ENCODE measurements at places on chromosomes 5 and 9.

DNA sequence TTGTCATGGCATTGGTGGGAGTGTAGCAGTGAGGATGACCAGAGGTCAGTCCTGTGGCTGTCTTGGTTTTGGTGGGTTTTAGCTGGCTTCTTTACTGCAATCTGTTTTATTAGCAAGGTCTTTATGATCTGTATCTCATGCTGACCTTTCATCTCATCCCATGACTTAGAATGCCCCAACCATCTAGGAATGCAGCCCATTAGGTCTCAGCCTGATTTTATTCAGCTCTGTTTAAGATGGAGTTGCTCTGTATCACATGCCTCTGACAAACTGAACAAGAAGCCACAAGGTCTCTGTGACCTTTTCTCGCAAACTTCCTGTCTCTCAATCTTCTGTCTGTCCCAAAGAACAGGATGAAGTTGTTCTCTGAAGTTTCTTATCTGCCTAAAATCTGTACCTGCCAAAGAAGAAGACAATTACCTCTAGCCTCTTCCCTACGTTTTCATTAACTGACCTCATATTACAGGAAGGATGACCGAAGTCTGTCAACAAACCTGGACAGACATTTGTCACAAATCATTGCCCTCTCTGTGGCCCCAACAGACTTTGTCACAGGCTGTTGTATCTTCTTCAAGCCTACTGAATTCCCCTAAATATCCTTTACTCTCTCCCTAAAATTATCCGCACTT is 284.2 kb upstream of the SEMA6A start:
- no peak for DNase-seq

DNA sequence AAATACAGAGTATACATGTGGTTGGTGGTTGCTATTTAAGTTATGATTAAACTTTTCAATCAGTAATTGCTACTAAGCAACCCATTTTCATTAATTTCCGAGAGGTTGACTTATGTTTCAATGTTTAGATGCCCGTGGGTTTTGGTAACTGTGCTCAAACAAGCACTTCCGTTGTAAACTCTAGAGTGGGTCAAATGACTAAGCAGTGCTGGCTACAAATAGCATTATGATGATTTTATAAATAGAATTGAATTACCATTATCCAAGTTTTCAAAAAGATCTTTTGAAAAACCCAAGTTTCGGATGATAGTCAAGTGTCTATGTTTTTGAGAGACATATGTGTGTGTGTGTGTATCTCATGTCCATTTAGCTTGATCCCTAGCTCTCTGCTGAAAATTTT is 2369.4 kb upstream of the ACO1 start:
- no peak for DNase-seq

DNA sequence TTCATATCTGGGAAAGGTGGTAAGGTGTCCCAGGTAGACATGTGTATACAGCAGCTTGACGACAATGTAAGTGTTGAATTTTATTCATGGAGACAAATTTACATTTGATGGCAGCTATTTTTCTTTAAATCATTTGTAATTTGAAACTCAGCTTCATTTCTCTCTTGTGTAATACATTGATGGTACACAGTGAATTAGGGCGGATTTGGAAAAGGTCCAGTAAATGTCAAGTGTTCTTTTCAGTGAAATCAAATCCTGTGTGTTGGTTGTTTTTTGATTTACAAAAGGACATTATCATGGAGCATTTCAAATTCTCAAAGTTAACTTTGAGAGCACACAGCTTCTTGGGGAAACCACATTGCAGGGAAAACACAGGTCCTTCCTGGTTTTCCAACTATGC is 30.0 kb upstream of the PCSK1 start:
- DNase-seq: no peak

- DNase-seq: peak; percentile 86
Measured at GRCh38 chr9:93098236-93098946, 2.4 kb downstream of the CARD19 start.

DNA sequence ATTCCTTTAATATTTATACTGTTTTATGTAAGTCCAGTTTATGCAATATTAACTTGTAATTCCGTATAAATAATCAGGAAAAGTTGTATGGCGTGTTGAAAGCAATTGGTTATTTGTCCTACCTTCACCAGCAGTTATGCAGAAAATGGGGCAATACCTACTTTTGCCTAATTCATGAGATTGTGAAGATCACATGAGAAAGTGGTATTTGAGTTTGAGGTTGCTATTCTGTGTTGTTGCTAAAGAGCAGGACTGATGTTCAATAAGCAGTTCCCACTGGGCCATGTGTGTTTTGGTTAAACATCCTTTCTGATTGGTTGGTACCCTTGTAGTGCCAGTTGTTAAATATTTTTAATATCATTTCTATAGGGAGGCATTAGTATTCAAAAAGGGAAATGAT is 3.2 kb downstream of the TGFBR1 start:
- no peak for DNase-seq

DNA sequence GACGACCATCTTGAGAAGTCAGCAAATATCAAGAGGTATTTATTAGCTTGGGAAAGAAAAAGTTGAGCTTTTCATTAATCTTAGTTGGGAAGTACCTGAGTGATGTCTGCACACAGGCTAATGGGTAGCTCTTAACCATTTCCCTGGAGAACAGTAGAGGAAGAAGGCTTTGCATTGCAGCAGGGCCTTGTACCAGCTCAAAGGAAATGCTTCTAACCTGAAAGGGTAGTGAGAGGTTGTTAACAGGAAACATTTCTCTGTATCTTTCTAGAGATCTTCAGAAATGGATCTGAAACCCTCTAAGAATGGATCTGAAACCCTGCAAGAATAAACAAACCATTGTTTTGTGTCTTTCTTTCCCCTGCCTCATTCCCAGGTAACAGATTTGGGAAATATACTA is 393.3 kb downstream of the PLK2 start:
- DNase-seq: no peak

DNA sequence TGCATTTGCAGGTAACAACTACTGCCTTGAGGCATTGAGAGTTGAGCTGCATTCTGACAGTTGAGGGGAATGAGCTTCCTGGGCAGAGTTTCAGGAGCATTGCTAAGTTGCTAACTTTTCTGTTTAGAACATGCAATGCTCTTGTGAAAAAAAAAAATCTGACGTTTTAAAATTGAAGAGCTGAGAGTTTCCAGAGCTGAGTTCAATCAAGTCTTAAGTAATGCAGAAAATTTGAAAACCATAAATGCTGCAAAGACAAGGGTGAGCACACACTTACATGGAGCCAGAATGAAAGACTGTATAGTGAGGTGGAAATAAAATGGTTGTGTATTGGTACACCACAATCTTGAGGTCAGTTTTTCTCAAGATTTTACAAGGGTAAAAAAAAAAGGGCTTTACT is 166.0 kb downstream of the GABRB2 start:
- no peak for DNase-seq

- DNase-seq: no peak
Measured at GRCh38 chr5:107119656-107120055, 551.1 kb downstream of the EFNA5 start.

DNA sequence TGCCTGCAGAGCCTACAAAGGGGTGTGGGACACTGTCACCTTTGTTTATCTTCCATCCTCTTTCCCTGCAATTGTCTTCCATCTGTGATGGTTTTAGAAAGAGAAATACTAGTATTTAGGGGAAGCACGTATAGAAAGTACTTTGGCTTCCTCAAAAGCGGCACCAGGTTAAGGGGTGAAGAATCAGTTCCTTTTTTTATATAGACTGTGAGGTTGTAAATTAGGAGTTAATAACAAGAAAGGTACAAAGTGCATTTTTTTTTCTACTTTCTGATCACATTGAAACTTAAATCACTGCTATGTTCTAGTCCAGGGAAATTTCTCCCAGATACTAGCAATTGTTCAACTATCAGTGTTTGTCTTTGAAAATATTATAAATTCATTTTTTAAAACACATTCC is 219.3 kb downstream of the CEMIP2 start:
- DNase-seq: no peak

DNA sequence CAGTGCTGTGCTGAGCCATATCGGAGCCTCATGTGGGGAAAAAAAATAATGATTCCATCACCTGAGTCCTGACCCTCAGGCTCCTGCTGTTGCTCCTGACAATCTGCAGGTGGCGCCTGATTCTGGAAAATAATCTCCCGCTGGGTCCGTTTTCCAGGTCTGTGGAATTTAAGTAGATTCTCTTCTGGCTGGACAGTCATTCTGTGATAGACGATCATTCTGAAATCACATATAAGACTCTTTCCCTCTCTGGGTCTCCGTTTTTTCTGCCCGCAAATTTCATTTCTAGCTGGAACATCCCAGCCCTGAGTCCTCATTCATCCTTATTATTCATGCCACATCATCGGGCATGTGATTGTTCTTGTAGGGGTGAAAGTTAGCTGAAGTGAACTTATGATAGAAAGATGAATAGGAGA is 22.1 kb upstream of the STXBP1 start:
- no peak for DNase-seq

- DNase-seq: no peak
Measured at GRCh38 chr5:83917261-83917908, 196.7 kb upstream of the HAPLN1 start.

GRCh38 chr9:133619791-133620190 is 10.6 kb upstream of the FAM163B start:
- peak; percentile 5 for DNase-seq

DNA sequence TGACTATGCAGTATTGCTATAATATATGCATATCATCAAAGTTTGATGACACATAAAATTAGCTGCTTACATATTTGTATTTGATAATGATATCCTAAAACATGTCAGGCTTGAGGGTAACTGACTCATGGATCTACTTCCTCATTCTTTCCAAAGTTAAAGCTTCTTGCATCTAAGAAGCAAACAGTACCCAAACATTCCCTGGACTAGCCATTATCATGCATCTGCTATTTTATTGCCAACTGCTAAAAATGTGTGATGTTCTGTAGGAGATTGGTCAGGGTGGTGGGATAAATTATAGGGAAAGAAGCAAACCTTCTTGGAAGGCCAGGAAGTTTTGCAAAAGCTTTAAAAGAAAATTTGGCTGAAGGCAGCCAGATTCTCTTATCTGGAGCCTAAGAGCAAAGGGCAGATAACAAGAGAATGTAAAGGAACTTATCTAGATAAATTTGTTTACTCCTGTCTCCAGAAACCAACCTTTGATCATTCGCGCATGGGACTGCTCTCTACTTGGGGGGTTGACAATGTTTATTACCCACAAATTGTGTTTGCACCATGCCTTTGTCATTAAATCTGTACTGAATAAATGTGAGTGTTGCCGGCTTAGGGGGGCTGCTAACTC is 604.1 kb upstream of the TLE4 start:
- DNase-seq: no peak

DNA sequence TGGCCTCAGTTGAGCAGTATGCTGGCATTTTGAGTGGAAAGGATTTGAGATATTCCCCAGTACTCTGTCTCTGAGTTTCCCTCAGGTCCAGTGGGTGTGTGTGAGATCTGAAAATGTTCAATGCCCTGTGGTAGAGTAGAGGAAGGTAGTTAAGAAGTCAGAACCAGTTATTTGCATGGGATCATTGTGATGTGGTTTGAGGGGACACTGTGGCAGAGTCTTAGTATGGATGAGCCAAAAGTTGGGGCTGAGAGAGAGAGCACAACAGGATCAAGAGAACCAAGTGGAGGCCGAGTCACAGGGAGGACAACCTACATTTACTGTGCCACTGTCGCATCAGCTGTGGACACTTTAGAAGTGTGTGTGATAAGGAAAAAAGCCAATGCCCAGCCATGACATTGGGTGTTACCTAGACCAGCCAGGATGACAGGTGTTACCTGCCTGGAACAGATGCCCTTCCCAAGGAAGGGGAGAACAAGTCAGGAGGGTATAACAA is 128.9 kb upstream of the IL12B start:
- no peak for DNase-seq

- DNase-seq: no peak
Measured at GRCh38 chr5:112546946-112547592, 128.0 kb upstream of the EPB41L4A start.

DNA sequence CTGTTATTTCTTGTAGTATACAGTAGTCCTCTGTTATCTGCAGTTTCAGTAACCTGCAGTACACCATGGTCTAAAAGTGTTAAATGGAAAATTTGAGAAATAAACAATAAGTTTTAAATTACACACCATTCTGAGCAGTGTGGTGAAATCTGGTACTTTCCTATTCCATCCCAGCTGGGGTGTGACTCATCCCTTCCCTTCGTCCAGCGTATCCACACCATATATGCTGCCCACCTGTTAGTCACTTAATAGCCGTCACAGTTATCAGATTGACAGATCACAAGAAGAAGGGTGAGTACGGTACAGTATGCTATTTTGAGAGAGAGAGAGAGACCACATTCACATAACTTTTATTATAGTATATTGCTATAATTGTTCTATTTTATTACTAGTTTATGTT is 28.9 kb downstream of the FAM151B start:
- no peak for DNase-seq

GRCh38 chr5:141717043-141717442 is 35.0 kb upstream of the ARAP3 start:
- no peak for DNase-seq

DNA sequence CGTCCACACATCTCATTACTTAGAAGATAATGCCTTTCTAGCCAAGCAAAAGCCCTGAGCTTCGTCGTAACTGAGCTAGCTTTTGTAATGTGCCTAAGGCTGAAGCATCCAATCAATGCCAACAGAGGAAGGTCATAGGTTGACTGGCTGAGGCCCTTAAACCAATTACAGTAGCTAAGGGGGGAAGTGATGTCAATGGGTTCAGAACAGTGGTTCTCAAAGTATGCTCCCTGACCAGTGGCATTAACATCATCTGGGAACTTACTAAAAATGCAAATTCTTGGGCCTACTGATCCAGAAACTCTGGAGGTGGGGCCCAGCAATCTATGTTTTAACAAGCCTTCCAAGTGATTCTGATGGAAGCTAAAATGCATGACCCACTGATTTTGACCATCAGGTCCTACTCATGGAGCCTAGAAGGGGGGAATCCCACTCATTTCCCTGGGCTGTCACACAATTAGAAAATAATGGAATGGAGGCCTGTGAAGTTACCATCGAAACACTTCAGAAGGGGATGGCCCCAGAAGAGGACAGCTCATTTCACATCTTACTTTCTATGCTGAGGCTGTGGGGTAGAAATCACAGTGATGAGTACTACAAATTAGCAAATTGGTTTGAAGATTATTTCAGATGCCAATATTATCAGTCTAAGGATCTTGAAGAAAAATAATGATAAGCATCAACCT is 4.8 kb upstream of the VLDLR start:
- no peak for DNase-seq

DNA sequence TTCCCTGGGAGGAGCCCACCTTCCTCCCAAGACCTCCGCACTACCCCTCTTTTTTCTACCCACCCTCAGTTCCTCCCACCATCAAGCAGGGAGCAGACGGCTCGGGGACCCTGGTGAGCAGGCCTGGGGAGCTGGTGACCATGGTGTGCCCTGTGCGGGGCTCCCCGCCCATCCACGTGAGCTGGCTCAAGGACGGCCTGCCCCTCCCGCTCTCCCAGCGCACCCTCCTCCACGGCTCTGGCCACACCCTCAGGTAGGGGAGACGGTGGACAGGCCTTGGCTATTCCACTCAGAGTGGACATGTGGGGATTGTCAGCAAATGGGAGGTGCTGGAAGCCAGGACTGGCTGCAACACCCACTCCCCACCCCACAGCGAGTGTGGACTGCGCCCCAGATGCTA is 52.9 kb upstream of the ASS1 start:
- DNase-seq: no peak
